ENCODE measurements at places on chromosomes 2 and 18. TPM values are rescaled to one million over a fixed set of nuclear protein-coding genes. Genes with fewer than 3 reads are reported as not detected.

Gene ADCYAP1
- not detected for total RNA-seq

Gene ABHD1
- total RNA-seq, result 0.20 TPM

- no peak overlapping the region for H3K4me3 ChIP-seq
- H3K36me3 ChIP-seq, result no peaks in the 10 kb centered on the region
- peaks cover 22% of the 10 kb centered on the region for H3K27me3 ChIP-seq
- H3K4me1 ChIP-seq, result no peaks in the 10 kb centered on the region
- DNase-seq, result no peak
Observed at GRCh38 chr2:10876963-10877362, 34.8 kb upstream of the KCNF1 start.

DNA sequence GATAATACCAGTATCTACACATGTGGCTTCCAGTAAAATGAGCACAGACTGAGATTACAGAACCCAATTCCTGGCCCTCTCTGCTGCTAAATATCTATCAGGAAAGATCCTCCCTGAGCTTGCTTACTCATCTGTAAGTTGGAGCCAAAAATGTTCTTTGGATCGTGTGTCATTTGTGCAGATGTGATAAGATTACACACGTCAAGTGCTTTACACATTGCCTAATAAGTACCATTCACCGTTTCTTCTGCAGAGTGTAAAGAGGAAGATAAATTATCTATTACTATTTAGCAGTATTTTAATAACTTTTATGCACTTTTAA, 23.2 kb upstream of the SLC20A1 start:
- no peaks in the 10 kb centered on the region for H3K36me3 ChIP-seq
- no peak overlapping the region for H3K4me3 ChIP-seq
- no peak for DNase-seq
- H3K27me3 ChIP-seq, result peaks cover 2% of the 10 kb centered on the region

DNA sequence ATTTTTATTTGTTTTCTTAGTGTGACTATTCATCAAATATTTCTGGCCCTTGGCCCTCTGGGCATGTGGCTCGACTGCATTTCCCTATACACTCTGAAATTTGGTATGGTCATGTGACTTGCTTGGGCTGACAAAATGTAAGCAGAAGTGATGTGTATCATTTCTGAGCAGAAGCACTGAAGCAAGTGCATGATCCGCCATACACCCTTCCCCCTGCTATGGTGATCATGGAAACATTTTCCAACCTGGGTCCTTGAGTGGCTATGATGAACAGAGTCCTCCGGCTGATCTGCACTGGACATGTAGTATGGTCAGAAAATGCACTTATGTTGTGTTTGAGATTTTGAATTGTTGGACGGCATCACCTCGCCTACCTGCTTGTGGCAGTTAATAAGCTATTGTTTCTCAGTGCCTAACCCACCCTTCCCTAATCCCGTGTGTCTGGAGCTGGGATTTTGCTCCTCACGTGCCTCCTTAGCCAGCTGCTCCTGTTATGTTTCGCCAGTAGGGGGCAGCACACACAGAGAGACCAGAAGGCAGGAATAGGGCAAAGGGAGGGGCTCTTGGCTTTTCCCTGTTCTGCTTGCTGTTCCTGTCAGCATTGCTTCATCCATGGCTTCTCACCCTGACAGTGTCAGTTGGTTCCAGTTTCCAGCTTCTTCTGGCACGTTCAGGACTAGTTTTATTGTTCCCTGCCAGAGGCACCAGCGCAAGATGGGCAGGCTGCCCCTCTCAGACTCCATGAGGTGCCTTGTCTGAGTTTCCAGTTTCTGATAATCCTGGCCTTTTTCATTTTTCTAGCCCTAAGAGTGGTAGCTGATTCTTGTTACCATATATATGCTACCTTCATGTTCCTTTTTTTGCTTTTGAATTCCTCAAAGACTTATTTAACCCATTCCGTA, 207.4 kb downstream of the ARL6IP6 start:
- no peaks in the 10 kb centered on the region for H3K36me3 ChIP-seq
- no peak overlapping the region for H3K4me3 ChIP-seq
- no peaks in the 10 kb centered on the region for H3K27me3 ChIP-seq

GRCh38 chr2:98731041-98731893, at the start of gene MGAT4A:
Gene MGAT4A (minus strand): TSS chr2:98731132. CDS start chr2:98726332, 4,800 bp downstream.
- DNase-seq, result peak; percentile 81
- H3K27ac ChIP-seq, result peak within 1 kb of the TSS; percentile 86
- H3K36me3 ChIP-seq, result peaks cover 11% of the 10 kb centered on the region
- H3K4me3 ChIP-seq, result peak within 1 kb of the TSS; percentile 86
- no peaks in the 10 kb centered on the region for H3K27me3 ChIP-seq

DNA sequence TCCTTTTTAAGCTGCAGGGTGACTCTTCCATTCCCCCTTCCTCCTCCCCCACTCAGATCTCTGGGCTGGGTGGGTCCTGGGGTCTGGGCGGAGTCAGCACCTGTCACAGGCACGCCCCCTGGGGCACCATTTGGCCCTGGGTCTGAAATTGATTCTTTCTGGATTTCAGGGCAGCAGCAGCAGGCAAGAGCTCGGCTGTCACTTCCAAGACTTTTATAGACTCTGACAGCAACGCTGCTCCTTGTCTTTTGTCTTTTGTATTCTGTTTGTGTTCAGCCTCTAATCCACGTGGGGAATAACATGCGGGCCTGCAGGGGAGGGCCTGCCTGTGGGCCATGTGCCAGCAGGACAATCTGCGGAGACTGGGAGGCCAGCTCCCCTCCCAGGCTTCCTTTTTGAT, 3.9 kb downstream of the BOD1L2 start:
- H3K4me1 ChIP-seq, result no peaks in the 10 kb centered on the region
- H3K36me3 ChIP-seq, result no peaks in the 10 kb centered on the region
- H3K4me3 ChIP-seq, result no peak overlapping the region
- H3K27me3 ChIP-seq, result peaks cover 10% of the 10 kb centered on the region
- DNase-seq, result no peak

Data from activated CD4-positive, alpha-beta memory T cell treated with anti-CD3 and anti-CD28 coated beads, Interleukin-2, amount 10 ng/mL, durations not matched to agents 7 days and 5 days (primary cell).